ENCODE measurements at places on chromosomes 16 and 17.

- no peak for DNase-seq
Observed at GRCh38 chr16:84368308-84368996, at the start of gene ATP2C2. Gene ATP2C2, plus strand, starts transcription at chr16:84368538. Its CDS starts 78 bp downstream, at chr16:84368616.

- no peak for DNase-seq
Observed at GRCh38 chr17:59684967-59685366, 22.3 kb downstream of the PTRH2 start.

DNA sequence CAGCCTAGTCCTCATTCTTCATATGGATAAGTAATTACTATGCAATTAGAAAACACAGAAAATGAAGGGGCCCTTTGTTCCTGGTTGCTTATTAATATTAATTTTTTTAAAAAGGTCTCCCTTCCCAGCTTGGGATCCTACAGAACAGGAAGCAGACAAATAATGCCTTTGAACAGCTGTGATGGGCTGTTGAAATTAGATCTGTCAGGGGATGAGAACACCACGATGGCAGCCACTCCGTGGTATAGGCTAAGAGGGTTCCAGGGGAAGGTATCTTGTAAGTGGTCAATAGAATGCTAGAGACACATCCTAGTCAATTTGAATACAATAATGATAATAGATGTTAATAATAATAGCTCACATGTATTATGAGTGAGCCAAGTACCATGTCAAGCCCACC lies 83.1 kb downstream of the CCDC182 start:
- DNase-seq: no peak

DNA sequence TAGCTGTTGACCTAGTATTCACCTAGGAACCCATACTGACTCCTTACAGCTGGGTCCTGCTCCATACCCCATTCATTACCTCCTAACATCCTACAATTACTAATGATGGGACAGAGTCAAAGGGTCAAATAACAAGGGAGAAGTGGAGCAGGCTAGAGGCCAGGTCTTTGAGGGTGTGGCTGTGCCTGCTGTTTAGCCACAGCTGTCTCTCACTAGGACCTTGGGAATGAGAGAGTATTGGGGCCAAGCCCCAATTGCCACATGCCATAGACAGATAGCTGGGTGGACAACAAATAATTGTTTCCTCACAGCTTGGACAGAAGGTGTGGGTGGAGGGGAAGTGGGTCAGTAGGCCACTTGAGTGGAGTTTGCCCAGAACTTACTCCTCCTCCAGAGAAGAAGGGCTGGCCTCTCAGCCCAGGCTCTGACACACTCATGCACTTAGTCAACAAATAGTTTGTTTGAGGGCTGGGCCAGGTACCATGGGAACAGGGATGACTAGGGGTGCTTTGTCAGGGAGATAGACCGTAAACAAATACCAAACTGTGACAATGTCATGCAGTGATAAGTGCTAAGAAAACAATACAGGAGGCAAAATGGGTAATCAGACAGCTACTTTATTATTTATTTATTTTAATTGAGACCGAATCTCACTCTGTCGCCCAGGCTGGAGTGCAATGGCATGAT lies 10.2 kb upstream of the CENPT start:
- no peak for DNase-seq

DNA sequence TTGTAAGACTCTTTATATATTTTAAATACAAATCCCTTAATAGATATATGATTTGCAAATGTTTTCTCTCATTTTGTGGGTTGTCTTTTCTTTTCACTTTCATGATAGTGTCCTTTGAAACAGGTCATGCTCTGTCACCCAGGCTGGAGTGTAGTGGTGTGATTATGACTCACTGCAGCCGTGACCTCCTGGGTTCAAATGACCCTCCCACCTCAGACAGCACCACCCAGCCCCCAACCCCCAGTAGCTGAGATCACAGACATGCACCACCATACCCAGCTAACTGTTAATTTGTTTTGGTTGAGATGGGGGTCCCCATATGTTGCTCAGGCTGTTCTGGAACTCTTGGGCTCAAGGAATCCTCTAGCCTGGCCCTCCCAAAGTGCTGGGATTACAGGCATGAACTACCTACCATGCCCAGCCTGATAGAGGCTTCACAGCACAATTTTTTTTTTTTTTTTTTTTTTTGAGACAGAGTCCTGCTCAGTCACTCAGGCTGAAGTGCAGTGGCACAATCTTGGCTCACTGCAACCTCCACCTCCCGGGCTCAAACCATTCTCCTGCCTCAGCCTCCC lies 18.5 kb upstream of the TMIGD1 start:
- DNase-seq: no peak

GRCh38 chr17:61904094-61904710 lies 23.6 kb downstream of the INTS2 start:
- peak; percentile 62 for DNase-seq

DNA sequence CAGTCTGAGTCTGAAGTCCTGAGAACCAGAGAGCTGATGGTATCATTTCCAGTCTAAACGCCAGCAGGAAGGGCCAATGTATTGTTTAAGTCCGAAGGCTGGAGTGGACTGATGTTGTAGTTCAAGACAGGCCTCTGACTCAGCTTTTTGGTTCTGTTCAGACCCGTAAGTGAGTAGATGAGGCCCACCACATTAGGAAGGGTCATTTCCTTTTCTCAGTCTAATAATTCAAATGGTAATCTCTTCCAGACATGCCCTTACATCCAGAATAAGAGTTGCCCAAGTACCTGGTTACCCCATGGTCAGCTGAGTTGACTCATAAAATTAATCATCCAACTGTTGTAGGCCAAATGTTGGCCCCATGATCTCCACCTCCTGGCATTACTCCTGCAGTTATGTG lies 442.6 kb upstream of the HSBP1 start:
- DNase-seq: no peak

DNA sequence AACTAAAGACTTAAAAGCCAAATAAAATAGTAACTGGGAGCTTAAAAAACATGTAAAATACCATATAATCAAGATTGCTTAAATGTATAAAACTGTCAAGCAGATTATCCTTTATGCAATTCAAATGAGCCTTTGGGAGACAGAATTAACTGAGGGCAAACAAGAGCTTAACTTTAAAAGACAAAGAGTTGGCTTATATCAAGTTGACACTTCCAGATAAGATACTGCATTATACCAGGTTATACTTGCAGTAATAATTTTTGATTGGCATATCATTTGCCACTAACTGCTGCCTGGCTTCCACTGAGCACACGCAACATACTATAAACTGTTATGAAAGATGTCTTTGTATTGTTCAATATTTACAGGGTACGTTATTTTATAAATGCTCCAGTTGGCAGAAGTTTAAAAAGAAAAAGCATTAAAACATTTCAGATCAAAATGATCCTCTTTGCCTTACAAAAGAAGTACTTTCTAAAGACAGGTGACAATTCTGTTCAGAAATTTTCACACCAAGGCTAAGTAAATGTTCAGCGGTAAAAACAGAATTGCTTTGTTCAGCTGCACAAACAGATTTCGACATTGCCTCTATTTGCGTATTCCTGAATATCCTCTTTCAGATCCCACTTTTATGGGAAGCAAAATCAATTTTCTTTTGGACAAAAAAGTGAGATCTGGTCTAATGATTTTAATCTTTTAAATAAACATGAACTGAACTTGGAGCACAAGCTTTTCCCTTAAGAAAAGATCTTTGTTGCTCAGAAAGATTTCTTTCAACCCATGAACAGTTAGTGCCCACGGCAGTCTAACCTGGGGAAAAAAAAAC lies 50.7 kb downstream of the TOX3 start:
- no peak for DNase-seq

DNA sequence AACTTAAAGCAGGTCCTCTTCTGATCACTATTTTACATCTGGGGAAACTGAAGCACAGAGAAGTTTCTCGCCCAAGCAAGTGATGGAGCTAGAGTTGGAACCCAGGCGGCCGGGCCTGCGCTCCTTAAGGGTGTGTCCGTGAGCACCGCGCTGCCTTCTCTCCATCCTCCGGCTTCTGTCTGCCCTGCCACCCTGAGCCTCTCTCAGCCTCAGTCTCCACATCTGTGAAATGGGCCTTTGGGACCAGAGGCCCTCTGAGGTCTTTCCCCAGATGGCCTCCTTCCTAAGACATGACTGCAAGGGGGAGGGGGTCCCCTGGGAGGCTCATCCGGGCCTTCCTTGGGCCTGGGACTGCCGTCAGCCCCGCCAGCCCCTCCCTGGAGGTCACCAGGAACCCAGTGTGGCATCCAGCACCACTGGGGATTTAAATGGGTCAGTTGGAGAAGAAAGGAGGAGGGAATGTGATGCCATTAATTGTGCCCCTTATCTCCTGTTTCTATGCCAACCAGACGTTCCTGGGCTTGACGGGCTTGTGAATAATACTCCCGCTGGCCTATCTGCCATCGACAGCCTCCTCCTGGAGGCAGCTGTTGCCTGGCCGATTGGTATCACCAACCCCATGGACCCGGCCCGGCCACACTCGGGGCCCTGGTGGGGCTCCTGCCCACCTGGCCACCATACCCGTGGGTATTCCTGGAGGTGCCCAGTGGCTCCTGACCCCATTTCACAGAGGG lies 5.1 kb downstream of the ZFPM1 start:
- DNase-seq: no peak

GRCh38 chr16:17447101-17447569 lies 23.6 kb downstream of the XYLT1 start:
- no peak for DNase-seq

DNA sequence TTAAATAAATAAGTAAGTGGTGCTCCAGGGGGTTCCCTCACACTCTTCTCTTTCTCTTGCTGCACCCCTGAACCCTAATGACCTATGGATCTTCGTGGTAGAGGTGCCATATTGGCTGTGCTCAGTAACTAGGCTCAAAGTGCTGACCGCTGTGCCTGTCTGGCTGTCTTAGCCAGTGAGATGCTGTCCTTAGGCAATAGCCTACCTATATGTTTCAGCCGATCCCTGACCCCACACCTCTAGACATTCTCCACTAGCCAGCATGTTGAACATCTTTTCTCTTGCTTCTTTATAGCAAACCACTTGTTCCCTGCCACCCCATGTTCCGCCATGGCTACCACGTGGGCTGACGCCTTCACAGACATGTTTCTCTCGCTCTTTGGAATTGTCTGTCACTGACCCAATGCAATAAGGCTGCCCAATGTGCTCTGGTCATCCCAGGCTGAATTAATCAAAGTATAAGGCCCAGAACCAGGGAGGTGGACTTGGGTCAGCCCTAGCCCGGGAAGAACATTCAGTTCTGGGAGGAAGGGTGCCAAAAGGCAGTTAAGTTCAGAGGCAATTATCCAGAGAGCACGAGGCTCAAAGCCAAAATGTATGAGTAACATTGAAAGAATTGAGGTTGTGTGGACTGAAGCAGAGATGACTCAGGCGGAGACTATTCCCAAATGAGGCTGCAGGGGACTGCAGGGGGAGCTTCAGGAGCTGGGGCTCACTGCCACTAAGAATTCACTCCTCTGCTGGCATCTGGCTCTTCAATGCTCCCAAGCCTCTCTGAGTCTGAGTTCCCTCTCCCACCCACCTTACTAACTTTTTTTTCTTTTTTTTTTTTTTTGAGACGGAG lies 28.7 kb upstream of the TNRC6A start:
- no peak for DNase-seq

- no peak for DNase-seq
Observed at GRCh38 chr16:57159447-57159846, 26.4 kb downstream of the PSME3IP1 start.

DNA sequence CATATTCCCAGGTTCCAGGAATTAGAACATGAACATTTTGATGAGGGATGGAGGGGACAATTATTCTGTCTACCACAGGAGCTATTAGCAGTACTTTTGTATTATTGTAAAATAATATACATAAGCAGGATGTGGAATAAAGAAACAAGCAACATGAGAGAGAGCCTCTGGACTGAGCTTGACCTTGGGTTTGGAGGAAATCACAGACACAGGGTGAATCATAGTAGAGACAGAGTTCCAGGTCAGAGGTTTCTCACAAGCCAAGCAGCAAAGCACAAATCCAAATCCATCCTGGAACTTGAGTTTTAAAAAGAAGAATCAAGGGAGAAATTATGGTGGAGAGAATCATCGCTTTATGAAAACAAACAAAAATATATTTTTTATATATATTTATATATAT lies 5.1 kb downstream of the KRT31 start:
- DNase-seq: no peak

DNA sequence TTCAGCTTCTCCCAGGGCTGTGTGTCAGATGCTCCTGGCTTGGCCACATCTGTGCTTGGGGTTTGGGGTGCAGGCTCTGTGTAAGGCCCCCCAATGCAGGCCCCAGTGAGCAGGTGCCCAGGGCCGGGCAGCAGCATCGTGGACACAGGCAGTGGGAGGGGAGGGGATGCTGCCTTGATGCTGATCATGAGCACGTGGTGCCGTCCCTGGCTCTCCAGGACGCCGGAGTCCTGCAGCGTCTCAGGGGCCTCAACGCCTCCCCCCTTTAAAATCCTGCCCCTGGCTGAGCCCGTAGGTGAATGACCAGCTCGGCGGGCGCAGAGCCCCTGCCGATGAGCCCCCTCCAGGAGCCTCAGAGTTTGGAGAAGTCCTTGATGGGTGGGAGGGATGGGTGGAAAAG lies 9.0 kb downstream of the METRNL start:
- DNase-seq: no peak

GRCh38 chr16:86604436-86605193 lies 26.3 kb downstream of the FOXL1 start:
- peak; percentile 55 for DNase-seq

GRCh38 chr17:63652106-63652505 lies 29.9 kb downstream of the MAP3K3 start:
- no peak for DNase-seq

DNA sequence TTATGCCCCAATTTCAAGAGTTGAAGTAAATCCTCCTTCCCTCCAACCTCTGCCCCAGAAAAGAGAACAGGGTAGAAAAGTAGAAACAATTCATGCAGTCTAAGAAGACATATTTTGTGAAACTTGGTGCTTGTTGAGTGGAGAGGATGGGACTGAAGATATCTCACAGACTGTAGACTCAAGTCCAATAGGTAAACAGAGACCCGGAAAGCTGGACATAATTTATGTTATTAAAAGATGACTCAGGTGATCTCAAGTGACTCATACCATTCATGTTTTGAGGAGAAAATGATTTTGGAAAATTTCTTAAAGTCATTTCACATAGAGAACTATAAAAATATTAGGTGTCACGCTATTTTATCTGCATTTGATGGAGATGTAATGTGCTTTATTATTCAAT lies 203.1 kb upstream of the SOX9 start:
- no peak for DNase-seq

DNA sequence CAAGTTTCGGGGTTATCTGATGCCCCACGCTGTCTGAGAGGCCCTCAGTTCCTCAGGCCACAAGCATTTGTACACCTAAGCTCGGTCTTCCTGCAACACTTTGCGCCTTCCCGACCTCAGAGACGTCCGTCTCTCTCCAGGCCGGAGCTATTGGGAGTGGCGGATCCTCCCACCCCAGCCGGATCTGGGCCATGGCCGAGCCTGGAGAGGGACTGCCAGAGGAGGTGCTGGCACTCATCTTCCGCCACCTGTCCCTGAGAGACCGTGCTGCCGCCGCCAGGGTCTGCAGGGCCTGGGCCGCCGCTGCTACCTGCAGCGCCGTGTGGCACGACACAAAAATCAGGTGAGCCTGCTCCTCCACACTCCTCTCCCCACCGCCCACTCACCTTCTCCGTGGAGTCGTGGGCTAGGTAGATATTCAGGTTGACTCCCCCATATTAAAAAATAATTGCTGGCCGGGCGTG lies 1.9 kb downstream of the FBXL8 start:
- no peak for DNase-seq

GRCh38 chr16:87125206-87126155 lies 191.7 kb downstream of the C16orf95 start:
- DNase-seq: no peak

GRCh38 chr17:5485270-5486205 lies at the start of gene DERL2:
Gene DERL2, minus strand, starts transcription at chr17:5486178. Its CDS starts 17 bp downstream, at chr17:5486161.
- no peak for DNase-seq

GRCh38 chr16:58019866-58020538 lies 5.6 kb upstream of the MMP15 start:
- DNase-seq: no peak
